HCEC 1CT (cell line): ENCODE measurements at places on chromosomes 2 and 18.
A peak's percentile ranks its signal among the peaks of the same experiment; 100 is the strongest.

DNA sequence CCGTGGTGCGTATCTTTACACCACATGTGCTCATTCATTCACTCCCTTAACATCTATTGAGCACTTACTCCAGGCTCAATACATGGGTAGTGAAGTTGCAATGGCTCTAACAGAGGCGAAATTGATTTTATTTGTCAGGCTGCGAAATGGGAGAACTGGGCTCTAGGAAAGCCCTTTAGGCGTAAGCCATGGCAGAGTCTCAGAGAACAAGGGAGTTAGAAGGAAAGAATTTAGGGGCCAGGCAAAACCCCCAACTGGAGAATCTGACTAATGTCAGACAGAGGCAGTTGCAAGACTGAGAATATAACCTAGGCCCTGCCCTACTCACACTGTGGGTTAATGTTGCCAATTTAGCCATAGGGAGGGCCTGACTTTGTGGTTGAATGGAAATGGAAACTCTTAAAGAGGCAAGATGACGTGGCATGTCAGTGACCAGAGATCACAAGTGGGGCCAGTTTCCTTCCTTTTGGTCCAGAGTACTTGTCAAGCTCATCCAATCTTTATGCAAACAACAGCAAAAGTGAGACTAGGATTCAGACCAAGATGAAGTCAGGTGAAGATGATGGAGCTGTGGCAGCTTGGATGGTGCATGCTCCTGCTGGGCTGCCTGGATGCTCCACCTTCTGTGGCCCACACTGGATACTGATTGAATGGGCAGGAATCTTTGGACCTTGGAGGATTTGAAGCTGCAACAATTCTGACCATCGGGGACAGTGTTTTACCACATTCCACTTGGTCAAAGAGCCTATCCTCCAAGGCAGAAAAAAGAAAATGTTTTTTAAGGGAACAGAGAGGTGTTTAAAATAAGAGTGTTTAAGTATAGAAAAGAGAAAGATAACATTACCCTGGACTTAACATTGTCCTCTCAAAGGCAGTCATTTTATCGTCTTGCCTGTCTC is 92.2 kb downstream of the CAPN13 start:
- DNase-seq = no peak

DNA sequence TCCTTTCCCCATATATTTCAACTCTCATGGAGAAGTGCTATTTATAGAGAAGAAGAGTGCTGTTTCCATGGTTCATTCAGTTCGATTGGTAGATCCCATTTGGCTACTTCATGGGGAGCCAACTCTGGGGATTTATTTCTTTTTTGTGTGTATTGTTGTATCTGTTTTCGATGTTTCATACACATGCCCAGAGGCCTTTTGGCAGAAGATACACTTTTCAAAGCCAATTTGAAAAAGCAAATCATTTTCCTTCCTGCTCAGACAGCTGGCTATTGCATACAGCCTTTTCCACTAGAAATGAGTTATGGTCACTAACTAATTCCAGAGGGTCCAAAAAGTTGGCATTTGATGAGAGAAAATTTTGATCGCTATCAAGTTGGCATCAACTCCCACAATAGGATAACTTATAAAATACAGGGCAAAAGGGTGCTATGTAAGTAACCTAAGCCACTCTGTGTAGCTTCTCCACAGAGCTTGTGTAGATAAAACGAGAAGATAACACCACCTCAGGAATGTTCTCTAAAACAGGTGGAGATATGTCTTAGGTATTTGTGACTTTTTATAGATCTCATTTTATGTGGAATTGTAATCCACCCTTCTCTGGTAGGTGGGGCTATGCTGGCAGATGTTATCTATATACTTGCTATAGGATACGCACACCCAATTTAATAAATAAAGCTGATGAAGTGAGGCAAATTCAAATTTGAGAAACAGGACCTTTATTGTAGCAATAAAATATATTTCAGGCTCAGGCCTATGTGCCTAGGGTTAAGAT is 798.5 kb downstream of the SATB2 start:
- DNase-seq = no peak

- DNase-seq = peak; percentile 15
Observed at GRCh38 chr2:60553495-60554073, at the start of gene BCL11A. Gene BCL11A (minus strand): TSS chr2:60553654. CDS start chr2:60553270, 384 bp downstream.

DNA sequence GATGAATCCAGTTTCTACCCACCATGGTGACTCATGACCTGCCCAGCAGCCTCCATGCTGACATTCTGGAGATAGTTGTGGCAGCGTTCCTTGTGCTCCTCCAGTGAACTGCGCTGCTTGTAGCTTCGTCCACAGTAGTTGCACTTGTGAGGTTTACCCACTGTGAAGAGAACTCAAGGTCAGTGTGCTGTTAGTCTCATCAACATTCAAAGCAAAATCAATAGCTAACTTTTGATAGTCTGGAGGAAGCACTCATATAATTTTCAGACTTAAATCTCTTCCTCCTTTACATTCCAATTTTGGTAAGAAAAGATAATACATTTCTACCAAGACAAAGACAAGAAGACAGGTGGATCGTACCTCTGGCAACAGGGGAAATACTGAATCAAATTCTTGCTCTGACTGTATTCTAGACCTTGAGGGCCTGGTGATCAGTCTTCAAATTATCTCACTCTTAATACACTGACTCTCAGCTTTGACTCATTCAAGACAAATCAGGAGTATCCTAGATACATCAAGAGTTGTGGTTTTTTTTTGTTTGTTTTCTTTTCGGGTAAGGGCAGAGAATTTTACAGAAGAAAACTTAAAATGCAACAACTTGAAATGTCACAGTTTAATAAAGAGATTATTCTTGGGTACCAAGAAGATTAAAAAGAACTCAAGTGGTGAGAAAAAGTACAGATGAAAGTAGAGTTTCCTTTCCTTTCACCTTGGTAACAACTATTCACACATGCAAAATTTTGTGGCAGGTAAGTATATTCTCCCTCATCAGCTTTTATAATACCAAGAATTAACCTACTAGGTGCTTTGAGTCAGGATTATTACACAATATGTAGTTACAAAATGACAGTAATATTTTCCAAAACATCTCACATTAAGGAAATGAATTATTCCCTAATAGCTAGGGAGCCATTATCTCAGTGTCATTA is 129.2 kb downstream of the IKZF2 start:
- DNase-seq = peak; percentile 39

GRCh38 chr2:225998116-225998515 is 598.6 kb downstream of the NYAP2 start:
- no peak for DNase-seq

- DNase-seq = no peak
Observed at GRCh38 chr18:55232506-55232905, 273.2 kb upstream of the CCDC68 start.

DNA sequence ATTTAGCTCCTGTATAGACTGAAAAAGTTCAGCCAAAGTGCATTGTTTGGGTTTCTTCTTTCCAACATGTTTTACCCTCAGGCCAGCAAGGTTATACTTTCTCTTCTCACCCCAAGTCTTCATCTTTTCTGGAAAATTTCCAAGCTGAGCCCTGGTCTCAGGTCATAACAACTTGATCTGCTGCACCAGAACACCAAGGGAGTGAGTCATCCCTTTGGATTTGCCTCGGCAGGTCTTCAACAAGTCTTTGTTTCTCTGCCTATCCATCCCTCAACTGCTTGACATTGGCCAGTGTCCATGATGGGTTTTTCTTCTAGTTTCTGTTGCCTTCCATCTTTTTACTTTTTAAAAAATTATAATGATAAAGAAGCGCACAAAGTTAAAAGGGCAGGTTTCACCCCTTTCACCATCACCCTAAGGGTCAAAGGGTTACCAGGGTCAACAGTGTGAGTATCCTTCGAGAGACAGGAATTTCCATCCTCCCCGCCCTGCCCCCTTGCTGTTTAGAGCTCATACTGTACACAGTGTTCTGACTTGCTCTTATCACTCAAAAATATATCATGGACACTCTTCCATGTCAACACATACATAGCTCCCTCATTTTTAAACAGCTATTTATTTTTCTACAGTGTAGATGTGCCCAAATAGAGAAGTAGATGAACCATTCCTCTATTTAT is 5.7 kb upstream of the SPATS2L start:
- peak; percentile 53 for DNase-seq

GRCh38 chr2:96546797-96547196 is 10.2 kb downstream of the ARID5A start:
- no peak for DNase-seq

DNA sequence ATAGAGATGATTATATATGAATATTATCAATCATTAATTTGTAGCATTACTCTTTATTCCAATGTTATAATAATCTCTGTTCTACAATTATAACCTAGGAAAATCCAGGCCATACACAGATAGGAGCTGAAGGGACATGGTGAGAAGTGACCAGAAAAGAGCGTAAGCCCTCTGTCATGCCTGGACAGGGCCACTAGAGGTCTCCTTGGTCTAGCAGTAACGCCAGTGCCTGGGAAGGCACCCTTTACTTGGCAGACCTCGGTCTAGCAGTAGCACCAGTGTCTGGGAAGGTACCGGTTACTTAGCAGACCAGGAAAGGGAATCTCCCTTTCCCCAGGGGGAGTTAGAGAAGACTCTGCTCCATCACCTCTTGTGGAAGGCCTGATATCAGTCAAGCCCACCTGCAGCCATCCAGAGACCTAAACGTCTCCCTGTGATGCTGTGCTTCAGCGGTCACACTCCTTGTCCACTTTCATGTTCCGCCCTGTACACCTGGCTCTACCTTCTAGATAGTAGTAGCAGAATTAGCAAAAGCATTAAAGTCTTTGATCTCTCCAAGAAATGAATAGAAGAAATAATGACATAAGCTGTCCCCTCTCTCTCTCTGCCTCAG is 447.5 kb upstream of the FSIP2 start:
- DNase-seq = peak; percentile 32

- DNase-seq = no peak
Observed at GRCh38 chr2:7672027-7672684, 754.9 kb downstream of the RNF144A start.

DNA sequence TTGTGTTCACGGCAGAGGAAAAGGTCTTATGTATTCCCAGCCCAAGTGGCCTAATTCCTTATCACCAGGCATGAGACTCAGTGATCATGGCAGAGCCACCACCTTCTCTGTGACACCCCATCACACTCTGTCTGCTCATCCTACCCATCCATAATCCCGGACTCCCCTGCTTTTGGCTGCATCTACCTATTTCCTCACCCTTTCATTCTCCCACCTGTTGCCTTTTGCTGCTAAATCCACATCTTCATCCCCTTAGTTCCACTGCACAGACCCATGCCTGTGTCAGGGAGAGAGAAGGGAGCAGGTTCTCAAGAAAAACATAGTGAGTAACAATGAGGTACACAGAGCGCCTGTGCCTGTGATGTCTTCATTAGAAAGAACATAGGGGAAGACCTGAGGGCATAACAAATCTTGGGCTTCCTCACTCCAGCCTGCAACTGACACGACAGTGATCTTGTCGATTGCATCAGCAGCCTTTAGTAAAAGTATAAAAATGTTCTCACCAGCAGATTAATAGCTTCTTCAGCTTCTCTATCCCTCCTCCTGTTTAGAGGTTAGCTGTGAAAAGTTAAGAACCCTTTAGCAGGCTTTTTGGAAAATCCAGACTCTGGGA is 246.5 kb upstream of the SPRED2 start:
- no peak for DNase-seq

DNA sequence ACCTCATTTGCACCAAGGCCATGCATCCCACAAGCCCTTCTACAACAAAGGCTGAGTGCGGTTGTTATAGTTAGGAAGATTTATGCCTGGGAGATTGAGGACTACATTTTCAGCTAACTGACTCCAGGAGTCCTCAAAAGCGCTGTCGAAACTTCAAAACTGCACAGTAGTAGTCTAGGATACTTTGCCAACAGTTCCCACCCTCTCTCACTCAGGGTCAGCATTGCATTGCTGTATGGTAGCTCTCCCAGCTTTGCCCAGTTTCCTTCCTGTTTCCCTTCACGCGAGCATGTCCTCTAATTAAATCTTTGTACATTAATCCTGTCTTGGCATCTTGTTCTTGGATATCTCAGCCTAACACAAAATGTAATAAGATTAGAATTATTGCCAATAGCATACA is 420.6 kb upstream of the UBE2E3 start:
- peak; percentile 4 for DNase-seq
